Aortic smooth muscle cell (primary cell): ENCODE measurements at places on chromosomes 16 and 17. TPM values are rescaled to one million over a fixed set of nuclear protein-coding genes. Genes with fewer than 3 reads are reported as not detected.

DNAH2 gene
- total RNA-seq = 0.12 and 0.13 TPM in 2 replicates

QRICH2 gene
- total RNA-seq = 2.1 and 3.2 TPM in 2 replicates

CDRT15 gene
- not detected in 2 replicates for total RNA-seq

SPN gene
- total RNA-seq = not detected in 2 replicates

SLC16A5 gene
- total RNA-seq = 1.1 and 1.5 TPM in 2 replicates

TEDC2 gene
- 2.7 and 6.1 TPM in 2 replicates for total RNA-seq

STH gene
- not detected in 2 replicates for total RNA-seq

CRYM gene
- 0.26 and 0.56 TPM in 2 replicates for total RNA-seq

EFNB3 gene
- total RNA-seq = under 0.01 and 0.12 TPM in 2 replicates

KCNH6 gene
- not detected in 2 replicates for total RNA-seq
